ENCODE measurements at places on chromosomes 3 and 15.
A peak's percentile ranks its signal among the peaks of the same experiment; 100 is the strongest.

GRCh38 chr3:146747928-146748327 lies 142.8 kb upstream of the PLSCR5 start:
- DNase-seq: no peak

- DNase-seq: no peak
Measured at GRCh38 chr3:43948013-43948412, 257.3 kb downstream of the ABHD5 start.

DNA sequence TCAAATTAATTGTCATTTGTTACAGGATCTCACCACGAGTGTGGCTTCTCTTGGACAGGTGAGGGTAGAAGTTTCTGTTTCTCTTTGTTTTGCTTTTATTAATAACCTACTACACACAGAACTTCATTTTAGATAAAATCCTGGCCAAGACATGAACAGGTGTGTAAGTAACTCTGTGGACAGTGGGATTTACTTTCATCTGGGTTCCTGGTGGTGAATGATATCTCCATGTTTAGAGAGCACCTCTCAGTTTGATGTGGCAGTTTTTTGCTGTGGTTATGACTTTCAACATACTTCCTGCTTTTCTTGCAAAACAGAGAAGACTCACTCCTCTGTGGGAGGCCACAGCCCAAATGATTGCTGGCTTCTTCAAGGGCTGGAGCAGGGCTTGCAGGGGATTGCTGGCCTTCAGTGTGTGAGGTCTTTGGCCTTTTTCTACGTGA lies 71.1 kb upstream of the XCR1 start:
- DNase-seq: no peak

DNA sequence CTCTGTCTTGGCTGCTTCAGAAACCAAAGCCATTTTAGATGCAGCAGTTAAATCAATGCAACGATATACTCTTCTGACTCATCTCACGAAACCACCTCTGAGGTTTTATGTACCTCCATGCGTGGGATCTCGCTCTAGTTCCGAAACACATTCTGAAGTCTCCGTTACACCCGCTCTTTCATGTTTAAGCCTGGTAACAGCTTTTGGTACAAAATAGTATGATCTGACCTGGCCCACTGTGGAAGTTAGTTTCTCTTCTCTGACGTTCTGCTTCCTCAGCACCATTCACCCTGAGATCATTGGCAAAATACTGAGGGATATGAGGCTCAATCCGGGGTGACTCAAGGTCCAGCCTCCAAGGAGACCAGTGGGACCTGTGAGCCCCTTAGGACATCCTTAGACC lies 121.9 kb downstream of the TMEM266 start:
- DNase-seq: no peak

DNA sequence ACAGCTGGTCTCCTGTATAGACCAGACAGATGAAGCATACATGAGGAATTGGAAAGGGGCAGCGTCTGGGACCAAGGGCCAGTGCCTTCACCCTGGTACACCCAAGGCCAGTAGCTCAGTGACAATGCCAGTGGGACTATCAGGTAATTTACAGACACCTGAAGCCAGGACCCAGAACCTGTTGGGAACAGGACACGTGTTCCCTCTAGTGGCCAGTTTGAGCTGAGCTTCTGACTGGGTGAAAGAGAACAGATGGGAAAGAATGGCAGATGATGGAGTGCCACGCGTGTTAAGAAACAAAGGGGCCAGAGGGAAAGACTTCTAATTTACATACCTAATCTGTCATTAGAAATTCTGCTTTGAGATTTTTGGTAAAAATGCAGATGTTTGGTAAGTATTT lies 5.1 kb upstream of the SLC25A38 start:
- peak; percentile 77 for DNase-seq

GRCh38 chr3:114207768-114208167 lies 28.9 kb upstream of the DRD3 start:
- DNase-seq: no peak

DNA sequence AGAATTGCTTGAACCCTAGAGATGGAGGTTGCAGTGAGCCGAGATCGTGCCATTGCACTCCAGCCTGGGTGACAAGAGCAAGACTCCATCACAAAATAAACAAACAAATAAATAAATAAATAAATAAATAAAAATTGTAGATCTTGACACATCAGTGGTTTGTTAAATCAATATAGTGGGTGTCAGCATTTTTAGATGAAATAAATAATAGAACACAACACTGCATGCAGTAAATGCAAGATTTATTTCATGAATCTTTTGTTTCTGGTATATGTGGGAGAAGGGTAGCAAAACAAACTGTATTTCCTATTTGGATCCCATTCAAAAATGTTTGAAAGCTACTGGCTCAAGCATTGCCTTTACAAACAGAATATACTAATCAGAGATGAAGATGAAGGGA lies 35.6 kb upstream of the CHRM5 start:
- no peak for DNase-seq

GRCh38 chr3:143514874-143515273 lies 333.4 kb downstream of the SLC9A9 start:
- no peak for DNase-seq

DNA sequence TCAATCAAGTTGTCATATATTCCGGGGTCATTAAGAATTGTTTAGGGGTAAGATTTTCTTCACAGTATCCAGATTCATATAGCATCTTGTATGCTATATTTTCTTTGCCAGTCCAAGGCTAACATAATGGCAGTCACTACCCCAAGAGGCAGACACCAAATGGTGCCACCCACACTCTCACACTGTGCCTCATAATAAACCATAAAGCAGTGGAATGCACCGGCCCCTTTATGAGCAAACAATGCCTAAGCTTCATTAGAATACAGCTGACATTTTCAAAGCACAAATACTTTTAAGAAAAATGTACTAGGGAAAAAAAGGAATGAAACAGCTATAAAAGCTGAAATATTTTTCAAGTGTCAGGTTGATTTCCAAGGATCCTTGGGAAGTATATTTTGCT lies 121.6 kb downstream of the TFDP2 start:
- DNase-seq: peak; percentile 5

DNA sequence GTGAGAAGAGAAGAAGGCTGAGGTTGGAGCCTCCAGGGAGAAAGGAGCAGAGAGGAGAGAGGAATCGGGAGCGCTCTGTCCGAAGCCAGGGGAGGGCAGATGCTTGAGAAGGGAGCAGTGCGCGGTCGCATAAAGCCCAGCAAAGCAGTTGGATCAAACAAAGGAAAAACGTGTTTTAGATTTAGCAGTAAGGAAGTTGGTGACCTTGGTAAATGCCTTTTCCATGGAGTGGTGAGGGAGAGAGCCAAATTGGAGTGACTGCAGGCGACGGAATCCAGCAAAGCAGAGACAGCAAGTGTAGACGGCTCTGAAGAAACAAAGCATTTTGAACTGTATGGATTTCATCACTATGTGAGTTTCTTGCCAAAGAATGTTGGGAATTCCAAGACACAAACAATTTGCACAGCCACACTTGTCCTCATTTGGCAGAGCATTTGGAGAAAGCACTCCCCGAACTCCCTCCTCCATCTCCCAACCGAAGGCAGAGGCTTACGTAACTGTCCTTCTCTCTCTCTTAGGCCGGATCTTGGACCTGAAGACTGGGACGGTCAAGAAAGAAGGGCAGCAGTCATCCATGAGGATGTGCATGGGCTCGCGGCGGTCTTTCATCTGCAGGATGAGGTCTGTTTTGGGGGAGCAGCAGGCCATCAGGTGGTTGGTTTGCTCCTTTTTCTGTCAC lies 103.6 kb downstream of the ARNT2 start:
- no peak for DNase-seq

Data from ELF-1 (cell line).